ENCODE measurements at places on chromosomes 13 and 19.

DNA sequence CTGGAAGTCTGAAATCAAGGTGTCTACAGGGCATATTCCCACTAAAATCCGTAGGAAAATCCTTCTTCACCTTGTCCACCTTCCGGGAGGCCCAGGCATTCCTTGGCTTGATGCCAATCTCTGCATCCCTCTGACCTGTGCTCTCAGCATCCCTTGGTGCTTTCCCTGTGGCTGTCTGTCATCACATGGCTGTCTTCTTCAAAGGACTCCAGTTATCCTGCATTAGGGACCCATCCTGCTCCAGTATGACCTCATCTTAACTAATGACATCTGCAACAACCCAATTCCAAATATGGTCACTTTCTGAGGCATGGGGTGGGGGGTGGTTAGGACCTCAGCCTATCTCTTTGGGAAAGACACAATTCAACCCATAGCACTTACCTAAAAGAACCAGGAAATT, 423.8 kb downstream of the IRS2 start:
- DNase-seq: no peak

- DNase-seq: no peak
These were observed 53.8 kb downstream of the EPS15L1 start for GRCh38 chr19:16417660-16418596.

- no peak for DNase-seq
These were observed 18.7 kb upstream of the SPRYD7 start for GRCh38 chr13:49954674-49955455.

DNA sequence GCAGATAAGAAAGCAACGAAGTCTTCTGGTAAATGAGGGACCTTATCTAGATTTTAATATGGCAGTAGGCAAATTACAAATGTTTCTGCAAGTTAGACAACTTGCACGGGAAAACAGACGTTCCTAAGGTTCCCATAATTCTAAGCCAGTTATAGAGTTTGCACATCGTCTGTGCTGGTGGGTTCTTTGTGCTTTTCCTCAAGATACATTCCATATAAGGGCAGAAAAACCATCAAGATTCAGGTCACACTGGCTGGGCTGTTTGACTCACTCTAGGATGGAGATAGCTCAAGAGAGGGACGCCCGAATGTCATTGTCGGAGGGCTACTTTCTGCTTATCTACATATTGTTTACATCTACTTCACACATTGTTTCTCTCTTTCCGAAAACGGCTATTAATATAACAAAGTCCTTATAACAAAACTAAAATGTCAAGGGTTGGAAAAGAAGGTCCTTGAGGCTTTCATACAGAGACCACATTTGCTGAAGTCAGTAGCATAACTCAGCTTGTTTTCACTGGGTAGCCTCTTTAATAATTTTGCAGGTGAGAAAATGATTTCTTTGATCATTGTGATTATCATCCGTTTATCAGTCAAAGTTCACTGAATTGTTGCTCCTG, 44.4 kb downstream of the SOX1 start:
- no peak for DNase-seq

GRCh38 chr19:30401956-30402355, 29.8 kb downstream of the ZNF536 start:
- no peak for DNase-seq

DNA sequence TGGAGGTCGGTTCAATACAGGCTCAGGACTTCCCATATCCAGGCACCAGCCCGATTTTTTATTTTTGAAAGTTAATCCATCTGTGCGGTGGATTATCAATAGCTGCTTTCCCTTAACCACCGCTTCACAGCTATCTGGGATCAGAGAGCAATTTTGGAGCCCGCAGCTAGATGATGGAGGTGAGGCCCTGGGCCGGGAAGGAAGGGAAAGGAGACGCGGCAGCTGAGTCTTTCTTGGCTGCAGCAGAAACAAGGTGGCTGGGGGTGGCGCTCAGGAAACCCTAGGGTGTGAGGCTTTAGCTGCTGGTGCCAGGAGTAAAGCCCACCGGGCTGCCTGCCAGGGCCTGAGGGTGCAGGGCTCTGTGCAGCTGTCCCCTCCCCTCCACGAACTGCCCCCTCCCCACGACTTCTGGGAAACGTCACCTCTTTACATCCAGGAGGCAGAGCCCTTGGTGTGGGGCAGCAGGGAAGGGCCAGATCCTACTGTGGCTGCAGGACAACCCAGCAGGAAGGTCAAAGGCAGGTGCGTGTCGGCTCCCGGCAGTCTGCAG, 307.0 kb downstream of the ZNF536 start:
- no peak for DNase-seq

- DNase-seq: no peak
These were observed 16.2 kb downstream of the ZNF791 start for GRCh38 chr19:12626958-12627357.

- no peak for DNase-seq
These were observed 12.0 kb upstream of the GAS6 start for GRCh38 chr13:113875837-113876281.

- peak; percentile 76 for DNase-seq
These were observed 6.1 kb upstream of the FXYD3 start for GRCh38 chr19:35109395-35110112.

- no peak for DNase-seq
These were observed 367.2 kb downstream of the DNAJC15 start for GRCh38 chr13:43390619-43391018.

- DNase-seq: no peak
These were observed 1181.2 kb downstream of the PCDH9 start for GRCh38 chr13:66048888-66049287.

DNA sequence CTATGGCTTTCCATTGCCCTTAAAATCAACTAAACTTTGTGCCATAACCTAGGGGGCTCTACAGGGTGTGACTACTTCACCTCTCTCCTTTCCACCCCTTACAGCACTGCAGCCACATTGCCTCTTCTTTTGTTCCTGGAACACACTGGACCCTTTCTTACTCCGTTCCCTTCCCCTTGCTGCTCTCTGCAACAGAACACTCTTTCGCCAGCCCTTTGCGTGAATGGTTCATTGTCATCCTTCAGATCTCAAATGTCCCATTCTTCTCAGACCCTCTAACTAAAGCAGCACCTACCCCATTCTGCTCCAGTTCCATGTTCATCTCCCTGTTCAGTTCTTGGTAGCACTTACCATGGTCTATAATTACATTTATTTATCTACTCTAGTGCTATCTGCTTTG, 208.3 kb downstream of the OXGR1 start:
- peak; percentile 56 for DNase-seq

GRCh38 chr19:32061315-32061714, 284.1 kb upstream of the ZNF507 start:
- DNase-seq: no peak

DNA sequence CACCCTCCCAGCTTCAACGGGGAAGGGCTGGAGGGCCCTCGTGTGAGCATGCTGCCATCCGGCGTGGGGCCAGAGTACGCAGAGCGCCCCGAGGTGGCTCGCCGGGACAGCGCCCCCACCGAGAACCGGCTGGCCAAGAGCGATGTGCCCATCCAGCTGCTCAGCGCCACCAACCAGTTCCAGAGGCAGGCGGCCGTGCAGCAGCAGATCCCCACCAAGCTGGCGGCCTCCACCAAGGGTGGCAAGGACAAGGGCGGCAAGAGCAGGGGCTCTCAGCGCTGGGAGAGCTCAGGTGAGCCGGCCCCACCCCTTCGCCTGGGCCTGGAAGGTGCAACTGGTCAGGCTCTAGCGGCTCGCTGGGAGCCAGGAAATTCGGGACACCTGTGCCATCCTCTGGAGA, 20.0 kb downstream of the PEX11G start:
- DNase-seq: no peak

GRCh38 chr19:12847159-12848139, 9.1 kb downstream of the MAST1 start:
- peak; percentile 59 for DNase-seq

GRCh38 chr19:55270172-55270942, 9.6 kb downstream of the HSPBP1 start:
- no peak for DNase-seq

- no peak for DNase-seq
These were observed 879.3 kb downstream of the OLFM4 start for GRCh38 chr13:53907891-53908290.

GRCh38 chr13:106499896-106500295, 35.6 kb downstream of the EFNB2 start:
- DNase-seq: peak; percentile 54

DNA sequence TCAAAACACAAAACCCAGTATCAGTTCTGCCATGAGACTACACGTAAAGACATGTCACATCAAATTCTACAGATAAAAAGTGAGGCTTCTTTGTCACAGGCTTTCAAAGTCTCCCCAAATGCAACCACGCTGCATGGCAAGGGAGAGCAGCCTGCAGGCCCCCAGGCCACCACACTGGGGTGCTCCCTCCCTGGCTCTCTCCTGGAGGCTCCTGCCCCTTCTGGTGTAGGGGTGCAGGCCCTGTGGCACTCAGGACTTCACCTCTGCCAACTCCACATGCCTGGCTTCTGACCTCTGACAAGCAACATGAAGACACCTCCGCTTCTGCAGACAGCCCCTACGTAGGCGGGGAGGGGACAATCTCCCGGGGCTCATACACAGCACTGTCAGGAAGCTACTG, 14.3 kb downstream of the AKAP8 start:
- no peak for DNase-seq

GRCh38 chr13:113767366-113767765, 8.3 kb downstream of the TMEM255B start:
- DNase-seq: no peak

- DNase-seq: no peak
These were observed 165.9 kb downstream of the TEX29 start for GRCh38 chr13:111486331-111486730.

GRCh38 chr19:1206150-1206863, 729 bp downstream of the STK11 start:
- no peak for DNase-seq

- peak; percentile 34 for DNase-seq
These were observed 14.5 kb downstream of the ZNF708 start for GRCh38 chr19:21314676-21315075.

DNA sequence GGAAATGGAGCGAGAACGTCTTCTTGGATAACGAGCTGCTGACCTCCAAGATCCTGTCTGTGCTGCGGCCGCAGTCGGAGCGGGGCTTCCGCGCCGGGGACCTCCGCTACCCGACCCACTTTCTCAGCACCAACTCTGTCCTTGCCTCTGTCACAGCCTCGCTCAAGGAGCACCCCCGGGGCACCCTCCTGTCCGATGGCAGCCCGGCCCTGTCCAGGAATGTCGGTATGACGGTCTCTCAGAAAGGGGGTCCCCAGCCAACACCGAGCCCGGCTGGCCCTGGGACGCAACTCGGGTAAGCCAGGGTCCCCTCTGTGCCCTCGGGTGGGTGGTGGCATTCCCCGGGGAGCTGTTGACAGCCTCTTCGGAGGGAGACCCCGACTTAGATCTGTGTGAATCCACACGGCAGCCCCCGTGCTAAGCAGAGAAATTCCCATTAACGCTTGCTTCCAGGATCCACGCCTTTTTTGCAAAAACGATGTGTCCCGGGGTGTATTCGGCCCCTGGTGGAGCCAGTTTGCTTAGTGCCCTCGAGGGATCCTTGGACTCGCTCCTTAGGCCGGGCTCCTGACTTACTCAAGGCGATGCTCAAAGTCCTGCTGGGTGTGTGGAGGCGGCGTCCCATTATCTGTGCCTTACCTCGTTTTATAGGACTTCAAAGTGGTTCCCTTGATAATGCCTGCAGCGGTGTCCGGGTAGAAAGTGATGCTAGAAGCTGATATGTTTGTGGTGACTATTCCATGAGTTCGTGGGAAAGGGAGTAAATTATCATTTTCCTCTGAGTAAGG, 48.5 kb downstream of the PEX11G start:
- DNase-seq: no peak
